ENCODE measurements at places on chromosomes 7 and 10.

GRCh38 chr7:467856-468545 lies 51.6 kb downstream of the PDGFA start:
- no peak for DNase-seq

GRCh38 chr7:24401628-24402593 lies 117.9 kb downstream of the NPY start:
- no peak for DNase-seq

GRCh38 chr10:110566472-110567200 lies 859 bp upstream of the SMC3 start:
- no peak for DNase-seq

DNA sequence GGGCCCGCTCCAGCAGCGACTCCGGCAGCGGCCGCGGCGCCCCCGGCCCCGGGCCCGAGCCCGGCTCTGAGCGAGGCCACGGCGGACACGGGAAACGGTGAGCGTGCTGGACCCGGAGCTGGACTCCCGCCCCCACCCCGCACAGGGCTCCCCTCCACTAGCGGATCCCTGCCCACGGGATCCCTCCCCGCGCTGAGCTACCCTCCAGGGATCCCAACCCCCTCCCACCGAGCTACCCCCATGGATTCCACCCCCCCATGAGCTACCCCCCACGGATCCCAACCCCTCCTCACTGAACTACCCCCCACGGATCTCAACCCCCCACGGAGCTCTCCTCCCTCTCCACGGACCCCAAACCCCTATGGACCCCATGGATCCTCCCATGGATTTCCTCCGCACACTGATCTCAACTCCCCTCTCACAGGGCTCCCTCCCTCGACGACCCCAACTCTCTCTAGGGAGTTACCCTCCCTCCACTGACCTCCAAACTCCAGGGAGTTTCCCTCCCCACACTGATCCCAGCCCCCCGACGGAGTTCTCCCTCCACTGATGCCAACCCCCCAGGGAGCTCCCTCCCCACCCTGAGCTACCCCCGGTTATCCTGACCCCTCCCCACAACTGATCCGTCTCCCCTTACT lies 20.6 kb upstream of the HSPB1 start:
- no peak for DNase-seq

DNA sequence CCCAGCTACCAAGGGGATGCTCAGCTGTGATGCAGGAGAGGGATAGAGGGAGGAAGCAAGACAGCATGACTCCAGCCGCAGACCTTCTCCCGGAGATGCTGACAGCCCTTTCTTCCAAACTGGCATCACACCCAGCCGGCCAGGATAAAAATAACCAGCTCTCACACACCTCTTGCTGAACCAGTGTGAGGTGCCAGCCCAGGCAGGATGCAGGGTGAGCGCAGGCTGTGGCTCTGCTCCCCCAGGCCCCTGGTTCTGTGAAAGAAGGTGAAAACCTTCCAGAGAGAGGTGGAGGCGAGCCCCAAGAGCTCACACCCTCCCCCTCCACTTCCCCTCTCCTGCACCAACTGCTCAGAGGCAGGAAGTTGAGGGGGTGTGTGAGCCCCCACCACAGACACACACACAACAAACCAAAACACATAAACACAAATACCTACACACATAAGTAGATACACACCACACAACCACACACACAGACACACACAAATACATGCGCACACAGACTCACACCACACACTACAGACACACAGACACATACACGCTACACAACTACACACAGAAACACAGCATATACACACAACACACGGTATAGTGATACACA lies 4.0 kb downstream of the GPR15LG start:
- DNase-seq, result peak; percentile 32

DNA sequence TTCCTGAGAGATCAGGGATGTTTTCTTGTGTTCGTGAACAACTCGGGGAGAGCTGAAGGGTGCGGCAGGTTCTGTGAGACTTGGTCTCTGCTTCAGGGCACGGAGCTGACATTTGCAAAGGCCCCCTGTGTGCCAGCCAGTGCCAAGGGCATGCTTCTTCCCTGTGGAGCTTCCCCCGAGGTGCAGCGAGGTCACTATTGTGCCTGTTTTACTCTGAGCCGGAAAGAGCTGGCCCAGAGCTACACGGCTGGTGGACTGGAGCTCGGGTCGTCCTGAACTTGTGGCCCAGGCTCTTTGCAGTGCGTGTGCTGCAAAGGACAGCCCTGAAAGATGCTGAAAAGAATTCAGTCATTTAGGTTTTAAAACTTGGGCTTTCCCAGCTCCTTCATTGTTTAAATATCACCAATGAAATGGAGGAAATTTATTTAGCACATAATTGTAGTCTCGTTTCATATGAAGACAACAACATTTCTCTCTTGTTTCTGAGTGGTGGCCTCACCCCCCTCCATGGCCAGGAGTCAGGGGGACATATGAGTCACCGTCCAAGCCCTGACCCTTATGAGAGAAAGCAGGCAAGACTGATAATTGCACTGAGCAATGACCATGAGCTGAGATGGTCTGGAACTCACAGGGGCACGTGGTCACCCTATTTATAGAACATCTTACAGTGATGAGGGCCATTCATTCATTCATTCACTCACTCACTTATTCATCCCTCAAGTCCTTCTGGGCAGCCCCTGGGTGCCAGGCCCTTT lies 102.6 kb downstream of the PTPRE start:
- no peak for DNase-seq

- no peak for DNase-seq
These were observed 158.2 kb downstream of the ARHGAP12 start for GRCh38 chr10:31770307-31770902.

- DNase-seq, result no peak
These were observed 39.1 kb upstream of the ANAPC16 start for GRCh38 chr10:72176701-72177100.

GRCh38 chr7:30706316-30706715 lies 24.1 kb upstream of the CRHR2 start:
- no peak for DNase-seq

GRCh38 chr7:134452419-134452838 lies 6.5 kb downstream of the AKR1B1 start:
- DNase-seq, result no peak

DNA sequence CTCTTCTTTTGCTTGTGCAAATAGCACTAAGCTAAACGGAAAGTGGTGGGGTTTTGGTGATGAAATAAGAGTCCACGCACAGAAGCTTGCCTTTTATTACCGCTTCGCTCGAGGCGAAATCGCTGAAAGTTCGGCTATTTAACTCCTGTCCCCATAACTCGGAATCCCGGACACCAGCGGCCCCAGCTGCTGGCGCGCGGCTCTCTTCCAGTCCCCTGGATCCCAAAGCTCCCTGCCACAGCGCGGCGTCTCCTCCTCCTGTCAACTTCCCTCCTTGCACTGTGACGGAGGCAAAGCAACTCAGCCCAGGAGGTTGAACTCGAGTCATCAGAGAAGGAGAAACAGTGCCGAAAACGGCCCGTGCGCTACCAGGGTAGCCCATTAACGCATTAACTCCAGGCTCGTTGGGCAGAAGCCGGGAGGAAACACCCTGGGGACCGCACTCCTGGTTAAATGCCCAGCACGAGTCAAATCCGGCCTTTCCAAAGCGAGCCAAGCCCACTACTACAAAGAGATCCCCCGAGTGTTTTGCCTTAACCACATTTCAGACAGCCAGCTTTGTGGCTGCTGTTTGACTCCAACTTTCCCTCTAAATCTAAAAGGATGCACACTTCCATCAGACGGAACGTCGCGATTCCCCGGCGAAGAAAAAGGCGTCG lies 1.3 kb downstream of the SEMA3D start:
- DNase-seq, result no peak

- DNase-seq, result no peak
These were observed 105.3 kb upstream of the TNRC18 start for GRCh38 chr7:5528815-5529442.

- no peak for DNase-seq
These were observed 47.3 kb downstream of the CDHR3 start for GRCh38 chr7:106010331-106010730.

GRCh38 chr10:34864149-34865067 lies 49.3 kb upstream of the PARD3 start:
- no peak for DNase-seq

DNA sequence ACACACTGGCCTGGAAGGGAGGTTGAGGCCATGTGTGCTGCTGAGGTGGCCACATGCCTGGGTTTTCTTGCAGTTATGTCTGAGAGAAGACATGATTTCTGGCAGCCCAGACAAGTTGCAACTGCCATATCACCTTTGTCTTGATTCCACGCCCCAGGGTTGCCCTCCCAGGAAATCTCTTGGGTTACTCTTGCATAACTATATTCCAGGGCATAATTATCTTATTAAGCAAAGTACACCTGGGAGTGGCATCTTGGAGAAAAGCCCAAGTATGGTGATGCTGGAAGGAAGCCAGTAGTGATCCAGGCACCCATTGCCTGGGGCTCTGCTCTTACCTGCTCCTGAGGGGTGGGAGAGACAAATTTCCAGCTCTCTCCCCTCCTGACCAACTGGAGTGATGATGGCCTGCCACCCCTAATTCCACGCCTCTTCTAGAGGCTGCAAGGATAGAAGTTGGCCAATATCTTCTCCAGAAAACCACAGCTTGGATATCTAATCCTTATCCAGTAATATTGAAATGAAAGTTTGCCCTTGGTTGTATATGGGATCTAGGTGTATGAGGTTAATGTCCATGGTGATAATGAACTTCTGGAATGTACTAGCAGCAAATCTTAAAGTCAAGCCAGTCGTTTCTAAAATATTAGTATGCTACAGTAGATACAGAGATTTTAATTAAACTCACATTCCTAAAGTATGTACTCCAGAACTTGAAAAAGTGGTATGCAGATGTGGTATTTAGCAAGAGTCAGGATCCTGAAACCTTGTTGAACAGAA lies 5.0 kb downstream of the AKR1B10 start:
- no peak for DNase-seq

DNA sequence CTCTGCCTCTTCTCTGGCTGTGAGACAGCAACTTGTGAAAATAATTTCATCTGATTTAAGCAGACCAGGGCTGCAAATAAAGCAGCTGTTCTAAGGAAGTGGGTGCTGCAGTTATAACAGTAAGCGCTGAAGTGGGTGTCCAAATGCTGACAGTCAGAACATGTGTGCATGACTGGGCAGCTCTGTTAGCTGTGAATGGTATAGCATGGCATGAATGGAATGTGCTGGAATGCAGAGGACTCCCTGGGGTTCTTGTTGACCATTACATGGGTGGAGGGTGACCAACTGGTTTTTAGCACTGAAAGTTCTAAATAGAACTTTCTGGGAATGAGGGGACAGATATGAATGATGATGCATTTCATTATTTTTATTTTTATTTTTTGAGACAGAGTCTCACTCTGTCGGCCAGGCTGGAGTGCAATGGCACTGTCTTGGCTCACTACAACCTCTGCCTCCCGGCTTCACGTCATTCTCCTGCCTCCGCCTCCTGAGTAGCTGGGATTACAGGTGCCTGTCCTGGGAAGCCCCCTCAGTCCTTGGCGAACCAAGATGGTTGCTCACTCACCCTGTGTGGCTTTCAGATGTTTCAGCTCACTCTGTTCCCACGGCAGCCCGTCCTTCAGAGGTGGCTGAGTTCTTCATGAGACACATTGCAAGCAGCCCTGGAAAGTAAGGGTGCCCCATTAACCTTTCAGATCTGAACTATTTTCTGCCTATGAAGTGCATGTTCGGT lies 319.8 kb upstream of the PHYHIPL start:
- DNase-seq, result peak; percentile 14

DNA sequence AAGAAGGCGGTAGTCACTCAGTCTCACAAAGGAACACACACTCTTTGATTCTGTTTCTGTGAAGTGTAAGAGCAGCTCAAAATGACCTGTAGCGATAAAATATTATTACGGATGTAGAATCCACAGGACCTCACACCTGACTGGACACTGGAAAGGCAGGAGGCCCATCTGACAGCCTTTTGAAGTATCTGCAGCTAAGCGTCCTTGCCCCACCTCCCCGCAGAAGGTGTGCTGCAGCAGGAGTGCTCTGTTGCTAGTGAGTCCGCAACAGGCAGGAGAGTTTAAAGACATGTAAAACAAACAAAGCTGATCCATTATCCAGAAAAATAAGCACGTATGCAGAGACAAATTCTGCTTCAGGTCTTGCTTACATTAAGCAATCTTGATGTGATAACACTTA lies 355.5 kb downstream of the GPR158 start:
- DNase-seq, result no peak

DNA sequence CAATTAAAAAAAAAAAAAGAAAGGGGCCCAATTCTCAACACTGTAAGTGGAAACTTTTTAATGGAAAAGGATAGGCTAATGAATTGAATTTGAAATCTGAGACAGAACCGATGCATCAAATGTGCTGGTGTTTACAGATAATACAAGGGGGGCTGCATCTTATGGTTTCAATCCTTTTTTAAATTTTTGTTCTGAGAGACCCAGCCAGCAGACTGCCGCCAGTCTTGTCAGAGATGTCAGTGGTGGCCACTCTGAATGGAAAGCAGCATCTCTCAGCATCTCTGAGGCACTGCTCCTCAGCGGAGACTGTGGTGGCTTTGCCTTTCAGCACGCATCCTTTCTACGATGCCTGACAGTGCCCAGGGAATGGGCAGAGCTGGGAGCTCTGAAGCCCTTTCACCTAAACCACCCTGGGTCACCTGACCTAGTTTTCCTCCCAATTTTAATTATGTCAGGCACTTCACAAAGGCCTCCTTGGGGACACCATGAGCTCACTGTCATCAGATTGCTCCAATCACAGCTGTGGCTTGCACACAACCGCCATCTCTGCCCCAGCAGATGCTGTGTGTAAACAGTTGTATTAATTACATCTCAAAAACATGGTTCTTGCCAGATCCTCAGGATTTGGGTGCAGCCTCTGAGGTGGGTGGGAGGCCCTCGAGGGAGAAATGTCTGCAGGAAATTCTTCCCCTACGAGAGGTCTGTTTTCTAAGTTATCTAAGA lies 81.2 kb downstream of the EGFR start:
- no peak for DNase-seq

DNA sequence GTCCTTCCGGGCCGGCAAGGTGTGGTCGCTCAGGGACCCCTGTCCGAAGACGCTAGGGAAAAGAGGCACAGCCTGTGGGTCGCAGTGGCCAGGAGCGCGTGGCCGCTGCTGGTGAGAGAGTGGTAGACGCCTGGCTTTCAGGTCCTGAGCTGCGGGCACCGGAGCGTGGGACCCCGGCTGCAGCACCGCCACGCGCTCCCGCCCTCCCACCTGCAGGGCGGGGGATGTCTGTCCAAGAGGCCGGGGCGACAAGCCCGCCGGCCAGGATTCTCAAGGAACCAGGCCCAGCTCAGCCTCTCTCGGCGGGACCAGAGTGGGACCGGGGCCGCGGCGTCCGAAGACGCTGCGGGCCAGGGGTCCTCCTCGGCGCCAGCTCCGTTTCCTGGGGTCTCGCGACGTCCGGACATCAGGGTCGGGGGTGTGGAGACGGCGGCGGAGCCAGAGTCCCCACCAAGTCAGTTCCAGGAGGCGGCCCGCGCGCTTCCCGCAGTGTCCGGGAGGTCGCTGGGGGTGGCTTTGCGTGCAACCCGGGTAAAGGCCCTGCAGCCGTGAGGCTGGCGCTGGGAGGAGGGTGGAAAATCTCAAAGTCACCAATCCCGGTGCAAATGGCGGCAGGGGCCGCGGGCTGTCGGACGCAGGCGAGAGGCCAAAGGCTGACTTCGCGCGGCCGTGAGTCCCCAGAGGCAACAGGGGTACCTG lies 5.5 kb downstream of the ZNF503 start:
- DNase-seq, result no peak

DNA sequence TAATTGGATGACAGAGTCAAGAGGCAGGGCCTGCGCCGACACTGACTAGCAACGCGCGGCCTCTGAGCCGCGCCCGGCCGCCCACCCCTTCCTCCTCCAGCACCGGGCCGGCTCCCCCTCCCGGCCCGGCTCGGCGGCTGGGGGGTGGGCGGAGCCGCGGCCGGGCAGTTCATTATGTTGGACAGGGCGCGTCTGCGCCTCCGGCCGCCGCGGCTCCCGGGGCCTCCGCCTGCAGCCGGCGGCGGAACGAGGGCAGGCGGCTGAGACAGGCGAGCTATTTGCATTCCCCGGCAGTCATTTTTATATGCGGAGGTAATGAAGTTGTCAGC lies 106.7 kb downstream of the SNX10 start:
- peak; percentile 66 for DNase-seq
